ENCODE measurements at places on chromosomes 1 and 21.

DNA sequence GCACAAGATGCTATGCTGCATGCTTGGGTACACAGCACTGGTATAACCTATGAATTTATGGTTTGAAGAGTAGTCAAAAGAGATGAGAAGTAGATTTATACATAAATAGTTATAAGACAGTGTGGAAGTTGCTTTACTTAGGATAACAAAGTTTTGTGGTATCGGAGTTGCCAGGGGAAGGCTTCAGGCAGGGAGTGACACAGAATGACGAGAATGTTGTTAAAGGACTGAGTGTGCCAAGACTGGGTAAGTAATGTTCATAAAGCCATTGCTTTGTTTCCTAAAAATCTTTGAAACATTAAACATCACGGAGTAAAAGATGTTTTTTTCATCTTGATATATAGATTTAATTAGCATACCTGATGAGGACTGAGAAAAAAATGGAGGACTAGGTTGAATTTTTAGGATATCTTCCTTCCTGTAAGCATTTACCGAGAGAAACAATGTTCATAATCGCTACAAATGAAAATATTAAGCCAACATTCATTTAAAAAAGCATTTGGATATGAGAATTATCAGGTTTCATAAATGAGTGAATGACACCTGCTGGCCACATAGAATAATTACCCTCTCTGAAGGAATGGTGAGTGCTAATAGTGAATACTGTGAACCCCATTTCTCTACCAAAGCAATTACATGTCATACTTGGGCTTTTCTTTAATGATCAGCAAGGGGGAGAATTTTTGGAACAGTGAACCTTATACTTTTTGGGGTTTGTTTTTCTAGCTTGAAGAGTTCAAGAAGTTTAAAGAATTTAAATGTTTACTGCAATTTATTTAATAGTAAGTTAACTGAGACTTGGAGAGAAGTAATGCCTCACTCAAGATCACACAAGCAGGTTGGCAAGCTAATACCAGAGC, 28.4 kb downstream of the EXTL2 start:
- DNase-seq = no peak

DNA sequence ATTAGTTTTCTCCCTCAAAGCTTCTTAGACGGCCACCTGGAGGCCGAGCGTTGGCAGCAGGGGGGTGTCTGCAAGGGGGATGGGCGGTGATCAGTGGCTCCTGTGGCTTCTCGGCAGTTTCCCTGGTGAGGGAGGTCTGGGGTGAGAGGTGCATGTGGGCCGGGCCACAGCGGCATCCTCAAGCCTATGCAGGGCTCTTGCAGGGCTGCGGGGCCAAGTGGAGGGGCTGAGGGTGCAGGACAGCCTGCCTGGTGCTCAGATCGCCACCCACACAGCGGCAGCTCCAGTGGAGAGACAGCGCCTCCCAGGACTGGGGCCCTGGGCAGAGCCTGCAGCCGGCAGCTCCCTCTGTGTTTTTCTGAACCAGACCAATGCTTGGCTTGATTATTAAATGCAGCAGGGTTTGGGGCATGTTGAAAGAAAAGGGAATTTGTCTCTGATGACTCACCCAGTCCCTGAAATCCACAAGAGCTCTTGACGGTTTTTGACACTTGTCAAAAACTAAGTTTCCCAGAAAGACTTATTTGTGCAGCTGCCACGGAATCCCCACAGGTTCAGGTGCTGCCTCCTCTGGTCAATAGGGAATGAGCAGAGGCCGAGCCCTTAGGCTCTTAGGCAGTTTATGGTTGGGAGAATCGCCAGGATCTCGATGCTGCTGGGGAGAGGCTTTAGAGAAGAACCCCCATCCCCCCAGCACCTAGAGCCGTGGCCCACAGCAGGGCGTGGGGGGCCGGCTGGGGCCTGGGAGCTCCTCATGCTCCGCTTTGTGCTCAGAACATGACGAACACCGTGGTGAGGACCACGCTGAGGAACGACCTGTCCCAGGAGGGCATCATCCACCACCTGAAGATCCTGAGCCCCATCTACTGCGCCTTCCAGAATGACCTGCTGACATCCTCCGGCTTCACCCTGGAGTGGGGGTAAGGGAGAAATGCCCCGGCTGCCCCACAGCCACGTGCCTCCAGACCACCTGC, 54.7 kb downstream of the UMODL1 start:
- DNase-seq = peak; percentile 18

GRCh38 chr1:10001016-10001665, 4.1 kb downstream of the RBP7 start:
- no peak for DNase-seq

- no peak for DNase-seq
Observed at GRCh38 chr1:245842106-245842505, 665.0 kb downstream of the SMYD3 start.

DNA sequence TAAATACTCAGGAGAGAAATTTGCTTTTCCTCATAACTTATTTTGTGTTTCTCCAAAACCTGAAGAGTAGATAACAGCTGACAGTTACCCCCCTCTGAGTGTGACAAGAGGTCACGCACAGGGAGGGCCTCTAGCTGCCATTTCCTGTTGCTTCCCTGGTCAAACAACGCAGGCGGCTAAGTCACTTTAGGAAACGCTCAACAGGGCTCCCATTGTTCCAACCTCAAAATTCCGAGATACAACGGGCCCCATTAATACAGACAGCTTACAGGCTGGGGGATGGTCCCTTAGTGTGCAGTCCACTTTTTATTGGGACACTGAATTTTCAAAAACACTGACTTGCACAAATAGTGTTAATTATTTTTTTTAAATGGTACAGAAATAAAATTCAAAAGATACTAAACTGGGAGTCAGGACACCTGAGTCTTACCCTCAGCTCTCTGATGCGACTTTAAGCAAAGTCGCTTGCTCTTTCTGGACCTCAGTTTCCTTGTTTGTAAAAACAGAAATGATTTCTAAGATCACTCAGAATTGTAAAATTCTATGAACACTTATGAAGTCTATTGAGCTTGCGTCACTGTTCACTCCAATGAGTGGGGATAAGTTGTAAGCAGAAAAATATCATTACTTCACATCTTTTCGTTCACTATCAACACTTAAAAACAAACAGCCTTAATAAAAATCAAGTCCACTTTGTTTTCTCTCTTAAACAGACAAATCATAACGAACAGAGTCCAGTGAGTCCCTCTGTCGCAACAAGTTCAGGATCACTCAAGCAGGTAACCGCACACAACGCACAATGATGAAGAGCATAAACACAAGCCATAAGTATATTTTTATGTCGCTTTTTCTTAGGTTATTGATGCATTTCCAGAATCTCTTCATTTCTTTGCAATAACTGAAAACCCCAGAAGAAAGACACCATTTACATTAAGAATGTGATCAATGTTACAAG, 13.5 kb downstream of the LZIC start:
- DNase-seq = no peak

DNA sequence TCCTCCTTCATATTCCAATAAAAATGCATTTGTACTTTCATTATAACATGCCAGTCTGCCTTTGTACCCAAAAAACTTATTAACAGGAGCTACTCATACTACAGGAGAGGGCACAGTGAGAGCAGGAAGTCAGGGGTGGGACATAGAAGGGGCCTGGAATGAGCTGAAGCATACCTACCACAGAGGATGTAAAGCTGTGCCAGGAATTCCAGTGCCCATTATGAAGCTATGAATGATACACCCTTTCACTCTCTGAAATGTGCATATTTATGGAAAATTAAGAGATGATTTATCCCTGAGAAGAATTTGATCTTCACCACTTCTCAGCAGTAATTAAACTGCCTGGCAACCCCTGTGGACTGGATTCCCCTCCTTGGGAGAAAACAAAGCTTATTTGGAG, 65.8 kb downstream of the ATP5PO start:
- DNase-seq = no peak

DNA sequence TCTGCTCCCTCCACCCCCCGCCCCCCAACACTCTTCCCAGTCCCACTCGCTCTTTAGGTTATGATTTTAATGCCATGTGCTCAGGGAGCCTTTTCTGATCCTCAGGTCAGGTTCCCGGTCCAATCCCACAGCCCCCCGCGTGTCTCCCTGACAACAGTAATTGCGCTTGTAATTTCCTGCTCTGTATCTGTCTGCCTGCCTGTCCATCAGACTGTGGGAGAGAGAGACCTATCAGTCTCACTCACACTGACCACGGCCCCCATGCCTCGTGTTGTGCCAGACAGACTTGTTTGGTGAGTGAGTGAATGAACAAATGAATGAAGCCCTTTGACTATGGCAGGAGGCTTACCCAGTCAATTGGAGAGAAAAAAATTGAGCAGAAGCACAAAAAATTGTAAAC, 50.8 kb upstream of the ECE1 start:
- DNase-seq = no peak

GRCh38 chr1:241627453-241628259, 12.5 kb downstream of the CHML start:
- DNase-seq = peak; percentile 53

GRCh38 chr21:32392299-32392879, 423 bp downstream of the URB1 start:
- DNase-seq = no peak

DNA sequence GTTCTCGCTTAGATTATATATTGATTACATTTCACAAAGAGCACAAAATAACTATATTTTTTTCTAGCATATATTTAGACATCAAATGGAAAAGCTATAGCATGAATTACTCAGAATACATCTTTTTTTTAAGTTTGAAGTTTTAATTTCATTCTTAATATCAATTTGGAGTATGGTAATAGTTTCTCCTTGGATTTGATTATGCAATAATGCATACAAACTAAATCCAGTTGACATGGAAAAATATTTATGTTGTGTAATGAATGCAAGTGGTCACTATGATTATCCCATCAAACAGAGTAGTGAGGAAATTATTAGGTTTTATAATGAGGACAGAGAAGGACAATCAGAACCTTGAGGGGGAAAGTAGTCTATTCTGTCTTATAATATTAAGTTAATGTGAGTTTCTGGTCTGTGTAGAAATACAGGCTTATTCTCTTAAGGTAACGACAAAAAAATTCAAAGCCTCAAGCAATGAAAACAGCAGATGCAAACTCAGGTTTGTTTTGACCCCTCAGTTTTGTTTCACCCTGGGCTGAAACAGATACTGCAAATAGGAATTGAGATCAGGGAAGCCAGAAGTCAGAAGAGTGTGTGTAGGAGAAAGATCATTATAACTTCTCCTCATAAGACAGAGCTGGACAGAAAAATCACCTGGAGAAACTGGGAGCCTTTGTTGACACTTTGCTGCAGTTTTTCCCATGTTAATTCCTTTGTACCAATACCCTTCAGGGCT, 23.7 kb downstream of the LRRC8B start:
- DNase-seq = no peak

- DNase-seq = no peak
Observed at GRCh38 chr1:54580856-54581550, 33.0 kb downstream of the ACOT11 start.

- DNase-seq = peak; percentile 80
Observed at GRCh38 chr1:161159087-161159912, at the start of gene USP21. TSS of gene USP21 (plus strand) at chr1:161159500. CDS start at chr1:161160641, 1,141 bp downstream.

DNA sequence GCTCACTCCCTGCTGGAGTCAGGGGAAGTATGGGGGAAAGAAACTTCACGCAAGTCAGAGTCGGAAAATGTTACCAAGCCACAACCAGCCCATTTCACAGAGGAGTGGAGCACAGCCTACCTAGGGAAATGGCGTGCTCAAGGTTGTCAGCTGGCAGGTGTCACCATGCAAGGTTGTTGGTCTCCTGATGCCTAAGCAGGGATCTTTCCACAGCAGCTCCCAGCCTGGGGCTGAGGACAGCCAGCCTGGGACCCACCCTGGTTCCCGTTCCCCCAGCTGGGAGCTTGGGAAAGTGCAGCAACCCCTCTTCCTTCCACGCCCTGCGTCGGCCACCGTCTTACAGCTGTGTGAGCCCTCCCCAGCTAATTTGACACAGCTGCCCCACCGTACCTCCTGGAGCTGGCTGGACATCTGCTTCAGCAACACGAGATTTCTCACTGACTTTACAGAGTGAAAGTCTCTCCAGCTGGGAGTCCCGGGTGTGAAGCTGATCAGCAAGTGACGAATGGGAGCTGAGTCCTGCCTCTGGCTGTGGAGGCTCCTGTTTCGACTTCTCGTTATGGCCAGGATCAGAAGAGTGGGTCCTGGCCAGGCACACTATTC, 224.6 kb upstream of the RAB4A start:
- no peak for DNase-seq

DNA sequence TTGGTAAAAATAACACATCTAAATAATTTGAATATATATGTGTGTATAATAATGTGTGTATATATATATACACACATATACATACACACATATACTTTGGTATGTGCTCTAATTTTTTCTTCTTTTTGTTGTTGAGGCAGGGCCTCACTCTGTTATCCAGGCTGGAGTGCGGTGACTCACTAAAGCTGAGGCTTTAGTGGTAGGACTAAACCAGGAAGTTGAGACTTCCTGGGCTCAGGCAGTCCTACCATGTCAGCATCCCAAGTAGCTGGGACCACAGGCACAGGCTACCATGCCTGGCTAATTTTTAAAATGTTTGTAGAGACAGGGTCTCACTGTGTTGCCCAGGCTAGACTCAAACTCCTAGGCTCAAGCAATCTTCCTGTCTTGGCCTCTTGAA, 46.7 kb upstream of the CXADR start:
- no peak for DNase-seq

DNA sequence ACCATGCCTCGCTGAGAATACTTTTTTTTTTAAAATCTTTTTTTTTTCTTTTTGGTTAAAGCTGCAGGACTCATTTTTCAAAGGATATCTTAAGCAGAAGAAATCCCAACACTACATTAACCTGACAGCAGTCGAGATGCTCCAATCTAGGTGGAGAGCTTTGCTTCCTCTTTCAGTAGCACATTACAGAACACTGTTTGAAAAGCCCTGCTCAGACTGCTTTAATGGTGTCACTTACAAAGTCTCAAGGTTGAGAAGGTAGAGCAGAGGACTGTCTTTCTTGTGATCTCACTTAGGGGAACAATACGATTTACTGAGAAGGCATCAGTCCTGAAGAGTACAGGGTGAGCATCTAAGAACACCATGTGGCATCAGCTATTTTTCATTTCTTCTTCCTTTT, 21.0 kb upstream of the CPLANE2 start:
- no peak for DNase-seq

- DNase-seq = no peak
Observed at GRCh38 chr1:95046359-95046758, 26.4 kb downstream of the ALG14 start.

GRCh38 chr1:227771771-227772170, 36.5 kb downstream of the SNAP47 start:
- DNase-seq = no peak

GRCh38 chr1:205800981-205801703, 11.9 kb downstream of the SLC41A1 start:
- no peak for DNase-seq

GRCh38 chr21:32089766-32090165, 189.1 kb downstream of the MIS18A start:
- DNase-seq = no peak

DNA sequence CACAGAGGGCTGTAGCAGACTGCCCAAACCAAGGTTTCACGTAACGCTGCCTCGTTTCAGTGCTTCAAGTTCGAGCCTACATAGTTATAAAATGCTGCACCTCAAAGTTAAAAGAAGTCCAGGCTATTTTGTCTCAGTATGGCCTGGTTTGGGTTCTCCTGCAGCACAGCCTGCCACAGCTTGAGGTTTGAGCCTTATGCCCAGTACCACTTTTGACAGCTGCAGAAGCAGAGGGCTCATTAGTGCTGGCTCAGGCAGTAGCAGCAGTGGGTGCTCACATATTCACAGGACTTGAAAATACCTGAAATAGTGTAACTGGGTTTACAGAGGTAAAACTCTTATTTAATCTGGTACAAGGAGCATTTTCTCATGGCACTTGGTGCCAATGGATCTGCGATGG, 15.3 kb downstream of the SPATA46 start:
- DNase-seq = no peak

- no peak for DNase-seq
Observed at GRCh38 chr21:33684068-33684467, 41.8 kb downstream of the ITSN1 start.
